Chondrocyte (in vitro differentiated cells): ENCODE measurements at places on chromosomes 3 and 15. TPM values are rescaled to one million over a fixed set of nuclear protein-coding genes. Genes with fewer than 3 reads are reported as not detected.

ATP8B4 gene
- total RNA-seq = not detected in 3 replicates

DNA sequence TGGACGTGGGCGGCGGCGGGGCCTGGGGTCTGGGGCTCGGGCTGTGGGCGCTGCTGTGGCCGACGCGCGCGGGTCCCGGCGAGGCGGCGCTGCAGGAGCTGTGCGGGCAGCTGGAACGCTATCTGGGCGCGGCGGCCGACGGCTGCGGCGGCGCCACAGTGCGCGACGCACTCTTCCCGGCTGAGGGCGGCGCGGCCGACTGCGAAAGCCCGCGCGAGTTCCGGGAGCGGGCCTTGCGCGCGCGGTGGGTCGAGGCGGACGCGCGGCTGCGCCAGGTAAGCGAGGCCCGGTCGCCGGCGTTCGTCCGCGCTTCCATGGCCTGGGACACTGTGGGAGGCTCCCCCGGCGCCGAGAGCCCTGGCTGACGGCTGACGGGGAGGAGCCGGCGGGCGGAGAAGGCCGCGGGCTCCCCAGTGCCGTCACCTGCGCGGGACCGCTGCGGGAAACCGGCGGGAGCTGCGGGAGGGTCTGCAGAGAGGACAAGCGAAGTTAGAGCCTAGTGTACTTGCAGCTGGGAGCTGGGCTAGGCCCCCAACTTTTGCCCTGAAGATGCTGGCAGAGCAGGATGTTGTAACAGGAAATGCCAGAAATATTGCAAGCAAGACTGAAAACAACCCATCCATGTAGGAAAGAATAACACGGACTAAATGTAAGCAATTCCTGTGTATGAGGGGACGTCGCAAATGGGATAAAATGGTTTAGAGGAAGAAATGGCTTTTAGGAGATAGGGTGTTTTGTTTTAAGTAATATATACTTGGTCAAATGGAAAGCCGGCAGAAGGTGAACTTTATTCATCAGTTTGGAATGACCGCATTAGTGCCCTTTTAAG, 847 bp downstream of the WHAMM start:
- H3K4me3 ChIP-seq = peak overlapping the region; percentile 77
- peak overlapping the region; percentile 81 for H3K27ac ChIP-seq
- peaks cover 8% of the 10 kb centered on the region for H3K36me3 ChIP-seq
- no peak for DNase-seq

MB21D2 gene
- 8.2 to 8.9 TPM (median 8.7 TPM) in 3 replicates for total RNA-seq

ALDH1L1 gene
- 0.51 to 1.9 TPM (median 0.60 TPM) in 3 replicates for total RNA-seq

DNA sequence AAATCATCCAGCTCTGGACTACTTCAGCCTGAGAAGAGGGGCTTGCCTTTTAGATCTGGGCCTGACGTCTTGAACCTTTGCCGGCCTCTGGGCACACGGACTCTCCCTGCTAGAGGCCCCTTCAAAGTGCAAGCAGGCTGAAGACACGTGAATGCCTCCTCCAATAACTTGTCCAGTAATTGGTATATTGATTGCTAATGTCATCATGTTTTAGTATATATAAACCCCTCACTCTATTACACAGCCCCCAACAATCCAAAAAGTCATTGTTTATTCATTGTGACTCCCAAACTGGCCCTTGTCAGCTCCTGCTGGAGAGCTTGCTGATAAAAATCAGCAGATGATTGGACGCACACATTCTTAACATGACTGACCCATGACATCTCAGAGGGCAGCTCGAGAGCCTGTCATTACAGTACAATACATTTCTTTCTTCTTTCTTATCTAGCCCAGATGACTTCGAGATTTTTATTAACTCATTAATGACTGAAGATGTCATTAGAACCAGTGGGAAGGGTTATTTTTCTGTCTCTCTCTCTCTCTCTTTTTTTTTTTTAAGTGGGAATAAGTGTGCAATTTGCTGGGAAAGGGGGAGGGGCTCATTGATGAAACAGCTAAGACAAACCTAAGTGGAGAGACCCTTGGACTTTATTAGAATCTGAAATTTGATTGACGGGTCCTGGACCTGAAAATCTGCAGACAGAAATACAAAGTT, 65.5 kb upstream of the NR2F2 start:
- H3K36me3 ChIP-seq = peaks cover 24% of the 10 kb centered on the region
- no peak overlapping the region for H3K27ac ChIP-seq
- peaks cover 23% of the 10 kb centered on the region for H3K4me1 ChIP-seq

GRCh38 chr3:22308871-22309270, 557.9 kb upstream of the ZNF385D start:
- peaks cover 3% of the 10 kb centered on the region for H3K27me3 ChIP-seq
- no peak for DNase-seq
- H3K27ac ChIP-seq = no peak overlapping the region
- H3K4me1 ChIP-seq = no peaks in the 10 kb centered on the region

DNA sequence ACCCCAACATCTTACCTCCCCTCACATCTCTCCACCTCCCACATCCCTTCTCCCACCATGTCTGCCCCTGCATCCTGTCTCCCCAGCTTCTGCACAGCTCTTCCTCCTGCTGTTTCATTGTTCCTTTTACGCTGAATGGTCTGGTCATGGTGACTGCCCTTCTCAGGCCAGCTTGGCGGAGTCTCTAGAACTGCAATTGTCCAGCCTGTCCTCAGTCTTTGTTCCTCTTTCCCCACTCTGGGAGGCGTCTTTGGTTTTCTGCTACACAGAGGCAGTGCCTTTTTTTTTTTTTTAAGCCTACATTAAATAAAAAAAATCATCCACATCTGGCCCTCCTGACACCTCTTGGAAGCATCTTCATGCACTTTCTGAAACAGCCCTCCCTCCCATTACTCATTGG, 49.1 kb upstream of the SEC22A start:
- no peaks in the 10 kb centered on the region for H3K27me3 ChIP-seq
- peak; percentile 12 for DNase-seq
- peaks cover 41% of the 10 kb centered on the region for H3K36me3 ChIP-seq
- no peak overlapping the region for H3K27ac ChIP-seq
- no peaks in the 10 kb centered on the region for H3K4me1 ChIP-seq

- H3K4me1 ChIP-seq = peaks cover 4% of the 10 kb centered on the region
- H3K27me3 ChIP-seq = peaks cover 8% of the 10 kb centered on the region
- DNase-seq = no peak
- no peak overlapping the region for H3K27ac ChIP-seq
- no peaks in the 10 kb centered on the region for H3K36me3 ChIP-seq
- no peak overlapping the region for H3K4me3 ChIP-seq
Observed at GRCh38 chr3:189773056-189773455, 141.9 kb downstream of the TP63 start.

GRCh38 chr3:169769287-169770181, at the start of gene ACTRT3:
ACTRT3 (minus strand) TSS chr3:169769561; CDS start chr3:169769520, 41 bp downstream.
- DNase-seq = no peak
- no peaks in the 10 kb centered on the region for H3K27me3 ChIP-seq
- H3K36me3 ChIP-seq = peaks cover 6% of the 10 kb centered on the region
- H3K4me3 ChIP-seq = peak within 1 kb of the TSS; percentile 84

- H3K4me1 ChIP-seq = no peaks in the 10 kb centered on the region
- peaks cover 2% of the 10 kb centered on the region for H3K36me3 ChIP-seq
- peaks cover 21% of the 10 kb centered on the region for H3K27me3 ChIP-seq
- no peak overlapping the region for H3K4me3 ChIP-seq
- no peak for DNase-seq
Observed at GRCh38 chr15:92271179-92271578, 122.5 kb upstream of the ST8SIA2 start.

DNA sequence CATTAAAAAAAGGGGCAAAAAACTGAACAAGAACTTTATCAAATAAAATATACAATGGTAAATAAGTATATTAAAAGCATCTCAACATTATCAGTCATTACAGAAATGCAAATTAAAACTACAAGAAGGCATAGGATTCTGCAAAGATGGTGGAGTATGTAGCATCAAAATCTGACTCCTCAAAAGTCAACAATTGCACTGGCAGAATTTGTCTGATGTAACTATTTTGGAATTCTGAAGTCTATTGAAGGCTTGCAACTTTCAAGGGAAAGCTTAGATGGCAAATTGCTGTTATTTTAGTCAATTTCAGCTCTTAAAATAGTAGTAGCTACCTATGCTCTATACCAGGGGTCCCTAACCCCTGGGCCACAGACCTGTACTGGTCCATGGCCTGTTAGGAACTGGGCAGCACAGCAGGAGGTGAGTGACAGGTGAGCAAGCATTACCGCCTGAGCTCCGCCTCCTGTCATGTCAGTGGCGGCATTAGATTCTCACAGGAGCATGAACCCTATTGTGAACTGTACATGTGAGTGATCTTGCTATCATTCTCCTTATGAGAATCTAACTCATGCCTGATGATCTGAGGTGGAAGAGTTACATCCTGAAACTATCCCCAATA, 107.6 kb downstream of the TGFBR2 start:
- H3K4me3 ChIP-seq = no peak overlapping the region
- H3K27me3 ChIP-seq = no peaks in the 10 kb centered on the region
- no peaks in the 10 kb centered on the region for H3K36me3 ChIP-seq
- peak overlapping the region; percentile 27 for H3K27ac ChIP-seq
- DNase-seq = no peak

KBTBD13 gene
- not detected in 3 replicates for total RNA-seq

DNA sequence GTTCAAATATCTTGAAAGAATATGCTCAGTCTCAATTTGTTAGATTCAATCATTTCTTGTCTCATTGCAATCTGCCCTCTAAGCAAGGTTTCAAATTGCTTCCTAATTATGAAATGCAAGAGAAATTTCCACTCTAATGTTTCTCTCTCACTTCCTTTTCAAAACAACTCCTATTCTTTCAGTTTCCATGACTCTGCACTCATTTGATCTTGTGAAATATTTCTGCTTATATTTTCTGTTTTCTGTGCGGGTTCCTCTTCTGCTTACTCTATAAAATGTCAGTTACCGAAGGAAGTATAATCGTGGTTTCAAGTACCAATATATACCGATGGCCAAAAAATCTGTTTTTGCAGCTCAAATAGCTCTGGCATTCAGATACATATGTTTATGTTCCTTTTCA, 521.9 kb upstream of the NAALADL2 start:
- no peak overlapping the region for H3K4me3 ChIP-seq
- no peaks in the 10 kb centered on the region for H3K36me3 ChIP-seq
- no peaks in the 10 kb centered on the region for H3K27me3 ChIP-seq
- no peak overlapping the region for H3K27ac ChIP-seq
- H3K4me1 ChIP-seq = peaks cover 4% of the 10 kb centered on the region

DNA sequence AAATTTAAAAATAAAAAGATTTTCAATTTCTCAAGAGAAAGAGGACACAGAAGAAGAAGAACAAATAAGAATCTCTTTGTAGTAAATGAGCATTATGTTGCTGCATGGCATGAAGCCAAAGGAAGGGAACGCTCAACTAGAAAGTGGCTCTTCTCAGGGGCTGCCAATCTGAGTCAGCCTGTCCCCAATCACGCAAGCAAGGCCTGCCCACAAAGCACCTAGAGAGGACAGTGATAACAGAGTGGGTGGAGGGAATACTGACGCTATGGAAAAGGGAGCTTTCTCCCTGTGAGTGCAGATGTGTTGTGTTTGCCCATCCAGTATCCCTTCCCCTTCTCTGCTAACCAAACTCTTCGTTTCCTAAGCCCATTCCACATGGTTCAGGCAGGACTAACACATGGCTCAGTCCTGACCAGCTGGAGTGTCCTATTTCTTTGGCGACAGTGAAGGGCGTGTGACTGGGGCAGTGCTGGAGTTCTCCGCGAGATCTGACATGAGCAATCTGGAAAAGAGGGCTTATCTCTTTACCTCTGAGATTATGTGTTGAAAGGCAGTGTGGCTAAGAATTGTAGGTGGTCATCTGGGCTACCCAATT, 14.2 kb downstream of the FBN1 start:
- H3K4me1 ChIP-seq = peaks cover 99% of the 10 kb centered on the region
- H3K4me3 ChIP-seq = no peak overlapping the region
- DNase-seq = no peak
- H3K36me3 ChIP-seq = peaks cover 8% of the 10 kb centered on the region
- H3K27me3 ChIP-seq = no peaks in the 10 kb centered on the region

GRCh38 chr15:92322566-92323355, 70.9 kb upstream of the ST8SIA2 start:
- H3K4me3 ChIP-seq = no peak overlapping the region
- no peak overlapping the region for H3K27ac ChIP-seq
- H3K36me3 ChIP-seq = no peaks in the 10 kb centered on the region
- H3K27me3 ChIP-seq = peaks cover 39% of the 10 kb centered on the region

GRCh38 chr3:66261355-66261754, 40.6 kb downstream of the SLC25A26 start:
- H3K27me3 ChIP-seq = no peaks in the 10 kb centered on the region
- H3K27ac ChIP-seq = no peak overlapping the region
- H3K4me3 ChIP-seq = no peak overlapping the region
- no peaks in the 10 kb centered on the region for H3K36me3 ChIP-seq
- peaks cover 8% of the 10 kb centered on the region for H3K4me1 ChIP-seq

DNA sequence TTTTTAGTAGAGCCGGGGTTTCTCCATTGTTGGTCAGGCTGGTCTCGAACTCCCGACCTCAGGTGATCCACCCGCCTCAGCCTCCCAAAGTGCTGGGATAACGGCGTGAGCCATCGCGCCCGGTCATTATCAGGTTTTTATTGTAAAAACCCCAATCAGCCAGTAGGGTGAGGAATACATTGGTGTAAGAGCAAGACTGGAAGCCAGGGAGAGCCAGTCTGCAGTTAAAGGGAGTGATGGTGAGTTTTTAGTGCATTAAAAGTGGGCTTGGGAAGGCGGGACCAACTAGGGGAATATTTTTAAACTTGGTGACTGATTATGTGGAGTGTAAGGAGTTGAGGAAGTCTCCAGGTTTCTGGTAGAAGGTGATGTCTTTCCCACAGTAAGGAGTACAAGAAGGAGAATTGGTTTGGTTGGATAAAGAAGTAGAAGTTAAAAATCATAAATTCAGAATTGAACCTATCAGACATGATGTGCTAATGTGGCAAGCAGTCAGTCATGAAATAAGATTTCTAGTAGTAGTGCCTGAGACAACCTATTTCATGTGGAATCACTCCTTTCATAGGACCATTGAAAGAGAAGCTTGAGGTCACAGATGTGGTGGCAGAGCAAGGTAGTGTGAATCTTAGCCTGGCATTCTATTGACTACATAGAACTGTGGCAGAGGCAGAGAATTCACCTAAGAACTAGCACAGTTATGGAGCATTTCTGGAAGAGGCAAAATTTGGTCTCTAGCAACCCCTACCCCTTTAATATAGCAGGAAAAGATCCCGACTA, 2.4 kb upstream of the DCBLD2 start:
- no peak overlapping the region for H3K27ac ChIP-seq
- DNase-seq = no peak
- no peaks in the 10 kb centered on the region for H3K27me3 ChIP-seq
- H3K4me1 ChIP-seq = peaks cover 35% of the 10 kb centered on the region
- H3K4me3 ChIP-seq = no peak overlapping the region

DNA sequence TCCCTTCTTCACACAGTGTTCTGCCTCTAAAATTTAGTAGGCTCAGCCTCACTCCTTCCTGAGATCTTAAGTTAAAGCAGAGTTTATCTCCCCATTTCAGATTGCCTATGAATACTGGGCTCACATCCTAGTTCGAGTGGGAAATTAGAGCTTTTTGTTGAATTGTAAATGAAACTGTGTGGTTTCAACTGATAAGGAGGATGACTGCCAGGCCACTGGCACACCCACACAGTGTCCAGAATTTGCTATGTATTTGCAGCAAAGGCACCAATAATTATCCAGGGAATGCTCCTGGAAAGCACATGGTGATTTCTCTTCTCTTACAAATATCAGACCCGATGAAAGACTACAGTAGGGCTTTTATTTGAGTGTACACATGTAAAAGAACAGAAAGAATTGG, 308.1 kb upstream of the COL8A1 start:
- H3K27ac ChIP-seq = peak overlapping the region; percentile 73
- H3K4me1 ChIP-seq = peaks cover 49% of the 10 kb centered on the region
- H3K27me3 ChIP-seq = no peaks in the 10 kb centered on the region
- no peak for DNase-seq
- H3K4me3 ChIP-seq = no peak overlapping the region

ROPN1 gene
- total RNA-seq = not detected in 3 replicates

TMIE gene
- total RNA-seq = 0.25 TPM in 1 of 3 replicates, not detected in the others
